ENCODE measurements at places on chromosomes 5 and 9. TPM values are rescaled to one million over a fixed set of nuclear protein-coding genes. Genes with fewer than 3 reads are reported as not detected.

GRCh38 chr5:3511934-3512333 is 83.7 kb upstream of the IRX1 start:
- H3K4me3 ChIP-seq = no peak overlapping the region
- H3K4me1 ChIP-seq = no peaks in the 10 kb centered on the region
- H3K27me3 ChIP-seq = no peaks in the 10 kb centered on the region

GRCh38 chr9:121453232-121453892 is 46.3 kb downstream of the GGTA1 start:
- H3K27ac ChIP-seq = no peak overlapping the region
- H3K36me3 ChIP-seq = no peaks in the 10 kb centered on the region
- no peaks in the 10 kb centered on the region for H3K27me3 ChIP-seq
- peaks cover 7% of the 10 kb centered on the region for H3K4me1 ChIP-seq

DNA sequence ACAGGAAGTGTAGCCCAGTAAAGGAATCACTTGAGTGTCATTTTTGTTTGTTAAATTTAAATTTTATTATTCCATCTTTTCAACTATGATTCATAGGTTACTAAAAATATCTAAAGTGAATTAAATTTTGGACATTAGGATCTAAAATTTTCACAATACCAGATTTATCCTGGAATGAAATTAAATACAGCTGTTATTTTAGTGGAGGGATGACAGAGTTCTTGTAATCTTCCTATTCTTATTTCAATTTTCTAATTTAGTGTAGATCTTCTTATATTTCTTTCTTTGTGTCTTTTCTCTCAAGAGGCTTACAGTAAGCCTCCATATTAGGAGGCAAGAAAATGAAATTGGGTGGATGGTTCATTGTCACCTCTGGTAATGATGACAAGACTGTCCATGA is 167.9 kb upstream of the TNC start:
- no peaks in the 10 kb centered on the region for H3K36me3 ChIP-seq
- no peak overlapping the region for H3K4me3 ChIP-seq
- no peak overlapping the region for H3K27ac ChIP-seq
- DNase-seq = no peak

The DDX4 gene
- total RNA-seq = not detected

The S1PR3 gene
- 39.3 TPM for total RNA-seq

The PRSS3 gene
- total RNA-seq = 7.6 TPM

GRCh38 chr5:156920042-156920860 is 42.8 kb downstream of the TIMD4 start:
- H3K36me3 ChIP-seq = no peaks in the 10 kb centered on the region
- H3K4me1 ChIP-seq = no peaks in the 10 kb centered on the region
- H3K27me3 ChIP-seq = no peaks in the 10 kb centered on the region
- no peak overlapping the region for H3K27ac ChIP-seq
- DNase-seq = no peak

The STKLD1 gene
- total RNA-seq = not detected

DNA sequence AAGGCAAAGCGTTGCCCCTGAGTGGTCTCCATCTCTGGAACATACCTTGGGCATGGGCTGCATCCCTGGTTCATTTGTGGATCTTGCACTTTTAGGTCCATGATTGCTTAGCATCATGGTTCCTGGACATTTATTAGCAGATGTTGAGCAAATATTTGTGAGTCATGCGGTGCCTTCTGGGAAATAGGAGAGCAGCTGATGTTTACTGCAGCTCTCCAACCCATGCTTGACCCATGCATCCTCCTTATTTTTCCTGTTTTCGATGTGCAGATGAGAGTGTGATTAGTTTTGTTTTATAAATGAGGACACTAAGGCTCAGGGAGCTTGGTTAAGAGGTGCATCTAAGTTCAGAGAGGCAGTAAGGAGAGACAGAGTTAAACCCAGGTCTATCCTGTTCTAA is 253.7 kb downstream of the ICE1 start:
- H3K27me3 ChIP-seq = no peaks in the 10 kb centered on the region
- H3K4me1 ChIP-seq = peaks cover 19% of the 10 kb centered on the region
- H3K4me3 ChIP-seq = no peak overlapping the region

DNA sequence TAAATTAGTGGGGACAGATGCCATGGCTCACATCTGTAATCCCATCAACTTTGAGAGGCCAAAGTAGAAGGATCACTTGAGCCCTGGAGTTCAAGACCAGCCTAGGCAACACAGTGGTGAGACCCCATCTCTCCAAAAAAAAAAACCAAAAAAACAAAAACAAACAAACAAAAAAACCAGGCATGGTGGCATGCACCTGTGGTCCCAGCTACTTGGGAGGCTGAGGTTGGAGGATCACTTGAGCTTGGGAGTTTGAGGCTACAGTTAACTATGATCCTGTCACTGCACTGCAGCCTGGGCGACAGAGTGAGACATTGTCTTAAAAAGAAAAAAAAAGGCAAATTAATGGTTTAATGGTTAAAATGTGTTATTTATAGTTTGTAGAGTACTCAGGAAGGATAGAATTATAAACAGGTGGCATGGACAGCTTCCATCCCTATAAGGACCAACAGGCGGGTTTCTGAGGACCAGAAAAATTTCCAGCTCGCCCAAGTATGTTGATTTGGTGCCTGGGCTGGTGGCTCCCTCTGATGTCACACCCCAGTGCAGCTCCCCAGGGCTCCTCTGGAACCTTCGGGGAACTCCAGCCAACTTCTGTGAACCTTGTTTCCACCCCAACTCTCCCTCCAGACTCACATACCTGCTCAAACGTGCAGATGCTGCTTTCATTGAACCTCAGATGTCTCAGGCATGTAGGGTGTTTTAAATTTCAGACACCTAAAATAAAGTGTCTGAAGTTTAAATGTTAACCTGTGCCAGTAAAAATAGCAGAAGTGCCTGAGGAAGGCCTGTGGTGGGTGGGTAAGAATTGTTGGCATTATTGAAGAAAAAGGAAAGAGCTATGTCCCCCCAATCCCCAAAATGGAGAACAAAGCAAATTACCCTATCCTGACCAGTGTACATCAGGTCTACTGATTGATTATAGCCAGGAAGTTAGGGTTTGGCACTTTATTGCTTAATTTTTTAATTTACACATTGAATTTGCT is 69.0 kb downstream of the TRIO start:
- H3K27ac ChIP-seq = no peak overlapping the region
- H3K36me3 ChIP-seq = no peaks in the 10 kb centered on the region
- no peak overlapping the region for H3K4me3 ChIP-seq

- H3K27ac ChIP-seq = peak overlapping the region; percentile 91
- peaks cover 9% of the 10 kb centered on the region for H3K4me1 ChIP-seq
- no peak for DNase-seq
- H3K36me3 ChIP-seq = no peaks in the 10 kb centered on the region
- peak overlapping the region; percentile 68 for H3K4me3 ChIP-seq
- H3K27me3 ChIP-seq = no peaks in the 10 kb centered on the region
Observed at GRCh38 chr5:90410178-90410762, 714 bp upstream of the CETN3 start.

DNA sequence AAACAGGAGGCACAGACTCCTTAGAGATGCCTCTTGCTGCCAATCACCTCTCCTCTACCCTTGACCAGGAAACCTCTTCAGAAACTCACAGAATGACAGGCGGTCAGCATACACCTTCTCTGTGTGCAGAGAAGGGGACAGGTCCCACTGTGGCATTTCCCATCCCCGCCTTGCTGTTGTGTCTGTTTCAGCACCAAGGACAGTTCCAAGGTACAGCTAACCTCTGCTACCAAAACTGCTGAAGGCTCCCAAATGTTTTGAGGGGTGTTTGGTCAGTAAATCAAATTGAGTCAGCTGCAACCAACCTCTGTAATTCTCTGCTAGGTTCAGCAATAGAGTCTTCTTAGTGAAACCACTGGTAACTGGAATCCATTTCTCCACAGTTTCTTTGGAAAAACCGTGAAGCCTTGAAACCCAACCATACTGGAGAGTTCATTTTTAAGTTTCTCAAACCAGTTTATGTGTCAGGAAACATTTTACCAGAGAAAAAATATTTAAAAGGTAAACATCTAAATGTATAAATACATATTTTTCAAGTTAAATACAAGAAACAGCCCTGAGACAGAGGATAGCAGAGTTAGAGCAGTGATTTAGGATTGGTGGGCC is 122.0 kb downstream of the DRD1 start:
- no peak overlapping the region for H3K27ac ChIP-seq
- no peaks in the 10 kb centered on the region for H3K27me3 ChIP-seq
- H3K36me3 ChIP-seq = no peaks in the 10 kb centered on the region
- DNase-seq = no peak
- no peak overlapping the region for H3K4me3 ChIP-seq
- H3K4me1 ChIP-seq = no peaks in the 10 kb centered on the region

DNA sequence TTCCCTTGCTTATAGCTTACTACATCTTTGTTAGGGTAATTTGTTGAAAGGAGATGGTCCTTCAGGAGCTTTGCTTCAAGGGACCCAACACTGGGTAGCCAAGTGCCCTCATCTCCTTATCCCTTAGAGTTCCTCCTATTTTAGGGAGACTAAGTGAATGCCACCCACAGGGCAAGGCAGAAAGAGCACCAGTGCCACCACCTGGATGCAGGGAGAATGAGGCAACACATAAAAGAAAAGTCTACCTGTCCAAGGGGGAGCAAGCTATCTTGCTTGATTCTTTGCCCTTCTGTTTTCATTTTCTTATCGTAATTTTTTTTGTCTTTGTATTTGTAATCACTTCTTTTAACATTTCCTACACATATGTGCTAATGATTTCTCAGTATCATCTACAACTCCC is 205.5 kb downstream of the NPR3 start:
- H3K27ac ChIP-seq = no peak overlapping the region
- no peaks in the 10 kb centered on the region for H3K27me3 ChIP-seq
- no peaks in the 10 kb centered on the region for H3K36me3 ChIP-seq
- H3K4me1 ChIP-seq = no peaks in the 10 kb centered on the region
- H3K4me3 ChIP-seq = no peak overlapping the region
- no peak for DNase-seq

GRCh38 chr9:129989740-129990139 is 53.2 kb downstream of the FNBP1 start:
- H3K27ac ChIP-seq = peak overlapping the region; percentile 2
- no peak overlapping the region for H3K4me3 ChIP-seq
- H3K36me3 ChIP-seq = no peaks in the 10 kb centered on the region
- no peak for DNase-seq
- H3K27me3 ChIP-seq = no peaks in the 10 kb centered on the region

- no peak for DNase-seq
- no peak overlapping the region for H3K4me3 ChIP-seq
- H3K27me3 ChIP-seq = no peaks in the 10 kb centered on the region
- H3K4me1 ChIP-seq = peaks cover 16% of the 10 kb centered on the region
- no peak overlapping the region for H3K27ac ChIP-seq
Observed at GRCh38 chr5:5667136-5667554, 244.7 kb downstream of the ICE1 start.

GRCh38 chr9:92706218-92706940 is 36.4 kb upstream of the IPPK start:
- DNase-seq = no peak
- H3K27ac ChIP-seq = peak overlapping the region; percentile 66
- H3K4me3 ChIP-seq = no peak overlapping the region

- peaks cover 60% of the 10 kb centered on the region for H3K4me1 ChIP-seq
- peaks cover 38% of the 10 kb centered on the region for H3K36me3 ChIP-seq
- H3K27me3 ChIP-seq = no peaks in the 10 kb centered on the region
- H3K4me3 ChIP-seq = no peak overlapping the region
Observed at GRCh38 chr5:151141535-151141934, 16.0 kb downstream of the ANXA6 start.

DNA sequence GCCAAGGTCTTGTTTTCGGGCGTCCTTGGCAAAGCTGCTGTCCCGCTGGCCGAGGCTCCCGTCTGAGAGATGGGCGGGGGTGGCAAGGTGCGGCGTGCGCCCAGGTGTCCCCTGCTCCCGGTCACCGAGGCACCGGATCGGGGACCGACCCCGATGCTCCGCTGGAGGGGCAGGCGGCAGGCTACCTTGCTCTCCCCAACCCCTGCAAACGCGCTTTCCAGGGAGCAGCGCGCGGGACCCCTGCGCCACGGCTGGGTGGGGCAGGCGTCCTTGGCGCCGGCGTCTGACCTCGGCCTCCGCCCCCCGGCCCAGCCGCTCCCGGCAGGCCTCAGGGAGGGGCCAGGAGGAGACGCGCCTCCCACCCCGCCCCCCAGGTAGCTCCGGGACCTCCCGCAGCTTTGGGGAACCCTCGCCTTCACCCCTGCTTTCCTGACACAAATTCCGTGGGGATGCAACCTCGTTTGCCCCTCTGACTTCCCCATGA is 551 bp downstream of the N4BP3 start:
- no peak for DNase-seq
- H3K27me3 ChIP-seq = no peaks in the 10 kb centered on the region
- peak overlapping the region; percentile 40 for H3K4me3 ChIP-seq
- H3K36me3 ChIP-seq = no peaks in the 10 kb centered on the region
- peaks cover 31% of the 10 kb centered on the region for H3K4me1 ChIP-seq
- H3K27ac ChIP-seq = no peak overlapping the region

DNA sequence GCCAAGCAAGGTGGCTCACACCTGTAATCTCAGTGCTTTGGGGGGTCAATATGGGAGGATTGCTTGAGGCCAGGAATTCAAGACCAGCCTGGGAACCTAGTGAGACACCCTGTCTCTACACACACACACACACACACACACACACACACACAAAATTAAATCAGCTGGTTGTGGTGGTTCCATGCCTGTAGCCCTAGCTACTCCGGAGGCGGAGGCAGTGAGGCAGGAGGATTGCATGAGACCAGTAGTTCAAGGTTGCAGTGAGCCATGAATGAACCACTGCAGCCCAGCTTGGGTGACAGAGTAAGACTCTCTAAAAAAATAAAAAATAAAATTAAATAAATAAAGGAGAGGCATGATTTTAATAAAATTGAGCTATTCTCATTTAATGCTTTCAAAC is 13.1 kb downstream of the CEMIP2 start:
- H3K27ac ChIP-seq = no peak overlapping the region
- no peaks in the 10 kb centered on the region for H3K36me3 ChIP-seq
- no peak for DNase-seq
- H3K4me1 ChIP-seq = peaks cover 5% of the 10 kb centered on the region
- H3K27me3 ChIP-seq = no peaks in the 10 kb centered on the region

The PAEP gene
- not detected for total RNA-seq

The MRPS30 gene
- 72.2 TPM for total RNA-seq

The PCDHA7 gene
- 0.49 TPM for total RNA-seq

- H3K4me1 ChIP-seq = no peaks in the 10 kb centered on the region
- H3K36me3 ChIP-seq = no peaks in the 10 kb centered on the region
- DNase-seq = no peak
- no peaks in the 10 kb centered on the region for H3K27me3 ChIP-seq
- H3K4me3 ChIP-seq = no peak overlapping the region
Observed at GRCh38 chr5:108910627-108911026, 162.9 kb downstream of the FER start.

The LEAP2 gene
- 4.2 TPM for total RNA-seq
